NCI-H146 (cell line): ENCODE measurements at places on chromosomes 5 and 9.
A peak's percentile ranks its signal among the peaks of the same experiment; 100 is the strongest.

DNA sequence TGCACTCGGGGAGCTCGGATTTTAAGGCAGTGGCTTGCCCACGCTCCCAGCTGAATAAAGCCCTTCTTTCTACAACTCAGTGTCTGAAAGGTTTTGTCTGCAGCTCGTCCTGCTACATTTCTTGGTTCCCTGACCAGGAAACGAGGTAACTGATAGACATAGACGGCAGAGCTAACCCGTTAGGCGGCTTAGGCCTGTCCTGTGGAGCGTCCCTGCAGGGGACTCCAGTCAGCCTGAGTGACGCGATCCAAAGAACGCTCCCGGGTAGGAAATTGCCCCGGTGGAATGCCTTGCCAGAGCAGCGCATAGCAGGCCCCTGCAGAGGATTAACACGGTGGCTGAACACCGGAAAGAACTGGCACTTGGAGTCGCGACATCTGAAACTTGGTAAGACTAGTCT is 1.8 kb upstream of the SELENOP start:
- DNase-seq: no peak

- no peak for DNase-seq
Measured at GRCh38 chr9:128393145-128393775, 22.1 kb downstream of the URM1 start.

DNA sequence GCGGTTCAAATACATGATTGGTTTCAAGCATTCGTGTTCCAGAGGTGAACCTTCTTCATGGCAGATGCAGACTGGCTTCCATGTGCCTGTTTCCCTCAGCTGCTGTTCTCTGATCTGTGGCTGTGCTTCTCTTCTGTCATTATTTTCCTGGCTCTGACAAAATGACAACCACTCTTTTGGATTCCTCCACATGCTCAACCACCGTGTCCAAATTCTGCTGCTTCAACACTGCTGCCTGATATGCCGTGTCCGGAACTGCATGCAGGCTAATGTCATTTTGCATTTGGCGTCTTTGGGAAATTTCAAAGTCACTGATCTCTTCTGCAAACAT is 368.7 kb upstream of the ZNF608 start:
- no peak for DNase-seq

- no peak for DNase-seq
Measured at GRCh38 chr9:135878528-135879236, 28.7 kb downstream of the CAMSAP1 start.

DNA sequence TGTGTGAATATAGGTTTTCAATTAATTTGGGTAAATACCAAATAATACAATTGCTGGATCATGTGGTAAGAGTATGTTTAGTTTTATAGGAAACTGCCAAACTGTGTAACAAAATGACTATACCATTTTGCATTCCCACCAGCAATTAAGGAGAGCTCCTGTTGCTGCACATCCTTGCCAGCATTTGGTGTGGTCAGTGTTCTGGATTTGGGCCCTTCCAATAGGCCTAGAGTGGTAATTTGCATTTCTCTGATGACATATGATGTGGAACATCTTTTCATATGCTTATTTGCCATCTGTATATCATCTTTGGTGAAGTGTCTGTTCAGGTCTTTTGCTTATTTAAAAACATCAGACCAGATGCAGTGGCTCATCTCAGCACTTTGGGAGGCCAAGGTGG is 11.6 kb upstream of the RFK start:
- no peak for DNase-seq

GRCh38 chr5:65769539-65769938 is 47.5 kb downstream of the NLN start:
- DNase-seq: no peak

- DNase-seq: peak; percentile 44
Measured at GRCh38 chr5:5270958-5271785, 131.0 kb downstream of the ADAMTS16 start.

GRCh38 chr5:122501089-122501435 is 189.0 kb downstream of the SNCAIP start:
- no peak for DNase-seq

DNA sequence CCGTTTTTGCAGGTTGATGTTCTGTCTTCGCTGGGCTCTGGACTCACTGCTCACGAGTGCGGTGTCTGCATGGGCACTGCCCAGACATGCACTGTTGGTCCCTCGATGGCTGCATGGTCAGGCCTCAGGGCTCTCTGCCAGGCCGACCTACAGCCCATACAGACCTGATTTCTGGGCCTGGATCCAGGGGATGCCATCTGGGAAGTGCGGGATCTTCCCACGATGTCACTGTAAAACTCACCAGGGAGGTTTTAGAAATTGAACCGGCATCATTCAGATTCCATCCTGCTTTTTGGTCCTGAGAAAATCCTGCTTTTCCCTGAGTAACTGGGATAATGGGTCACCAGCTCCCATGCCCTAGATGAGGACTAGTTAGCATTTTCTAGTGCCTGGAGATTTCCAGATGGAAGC is 9.1 kb downstream of the S1PR3 start:
- no peak for DNase-seq

DNA sequence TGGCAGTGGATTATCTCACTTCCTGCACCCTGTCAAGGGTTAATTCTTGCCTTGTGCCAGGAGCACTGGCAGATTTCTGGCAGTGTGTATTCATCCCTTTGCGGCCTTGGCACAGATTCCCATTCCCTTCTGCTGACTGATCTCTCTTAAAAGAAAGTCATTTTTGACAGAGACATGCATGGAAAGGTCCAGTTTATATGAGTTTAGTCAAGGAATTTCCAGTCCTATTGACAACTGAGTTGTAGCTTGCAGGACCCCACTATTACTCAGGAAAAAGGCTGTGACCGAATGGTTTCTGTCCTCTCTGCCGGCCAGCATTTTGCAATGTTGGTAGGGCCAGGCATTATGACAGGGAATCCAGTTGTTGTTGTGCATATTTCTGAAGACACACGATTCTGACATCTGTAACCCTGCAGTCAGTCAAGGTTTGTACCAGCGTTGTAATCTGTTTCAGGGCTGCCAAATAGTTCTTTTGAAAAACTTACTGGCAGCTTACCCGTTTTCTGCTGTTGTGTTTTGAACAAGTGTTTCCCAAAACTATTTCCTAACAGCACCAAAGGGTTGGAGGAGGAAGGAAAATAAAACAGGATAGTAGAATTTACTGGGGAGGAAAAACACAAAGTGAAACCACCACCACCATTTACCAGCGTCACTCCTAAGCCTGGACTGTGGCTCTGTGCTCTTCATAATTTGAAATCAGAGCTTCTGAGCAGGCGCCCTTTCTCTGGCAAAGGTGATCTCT is 243.4 kb upstream of the KLF4 start:
- DNase-seq: no peak

DNA sequence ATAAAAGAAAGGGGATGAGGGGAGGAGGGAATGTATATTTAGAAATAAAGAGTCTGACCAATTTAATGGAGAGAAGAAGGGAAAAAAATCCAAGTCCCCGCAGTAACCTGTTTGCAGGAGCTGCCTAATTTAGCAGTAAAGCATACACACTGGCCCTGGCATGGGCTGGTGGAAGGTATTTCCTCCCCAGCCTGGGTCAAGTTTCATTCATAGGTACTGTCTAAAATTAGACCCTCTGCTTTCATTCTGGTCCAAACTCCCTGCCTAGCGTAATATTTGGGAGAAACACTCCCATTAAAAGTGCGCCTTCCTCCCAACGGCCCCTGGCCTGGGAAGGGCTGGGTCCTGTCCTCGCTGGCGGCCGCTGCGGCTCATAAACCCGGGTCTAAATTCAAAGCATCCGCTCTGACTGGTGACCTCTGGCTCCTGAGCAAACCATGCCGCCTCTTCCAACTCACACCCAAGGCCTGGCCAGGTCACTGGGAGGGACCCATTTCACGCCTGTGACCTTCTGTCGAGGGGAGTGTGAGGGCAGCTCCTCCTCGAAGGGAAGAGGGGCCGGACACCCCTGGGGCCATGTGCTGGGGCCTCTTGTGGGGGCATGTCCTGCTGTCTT is 123.2 kb downstream of the FGF18 start:
- DNase-seq: no peak

GRCh38 chr9:35690614-35691333 is 1.0 kb upstream of the TPM2 start:
- DNase-seq: peak; percentile 68

GRCh38 chr9:115804206-115804605 is 349.4 kb upstream of the PAPPA start:
- DNase-seq: no peak

DNA sequence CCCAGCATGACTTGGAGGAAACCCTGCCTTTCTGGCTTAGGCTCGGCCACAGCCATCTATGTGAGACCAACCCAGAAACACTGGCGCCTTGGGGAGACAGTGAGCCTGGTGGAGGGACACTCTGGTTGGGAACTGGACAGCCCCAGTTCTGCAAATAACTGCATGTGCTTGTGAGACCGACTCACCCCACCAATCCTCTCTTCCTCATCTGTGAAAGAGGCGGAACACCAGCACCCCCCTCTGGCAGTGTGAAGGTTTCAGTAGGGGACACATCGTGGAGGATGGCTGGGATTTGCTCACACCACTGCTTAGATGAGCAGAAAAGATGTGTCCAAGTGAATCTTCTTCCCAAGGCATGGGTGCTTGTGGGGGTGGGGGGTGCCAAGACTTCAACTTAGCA is 43.4 kb upstream of the N4BP3 start:
- peak; percentile 20 for DNase-seq

DNA sequence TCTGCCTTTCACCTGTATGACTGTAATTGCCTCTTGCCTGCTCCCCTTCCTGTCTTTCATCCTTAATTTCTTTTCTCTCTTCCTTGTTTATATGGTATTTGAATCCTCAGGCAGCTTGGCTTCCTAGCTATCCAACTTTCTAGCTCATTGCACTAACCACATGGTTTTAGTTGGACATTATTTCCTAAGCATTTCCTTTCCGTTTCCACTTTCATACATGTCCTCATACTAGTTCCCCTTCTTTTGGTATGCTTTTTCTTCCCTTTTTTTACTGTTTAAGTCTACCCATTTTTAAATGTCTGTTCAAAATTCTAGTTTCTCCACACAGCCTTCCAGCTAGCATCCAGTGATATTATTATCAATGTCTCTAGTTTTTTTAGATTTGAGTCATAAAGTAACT is 6.6 kb downstream of the CWC27 start:
- DNase-seq: no peak

DNA sequence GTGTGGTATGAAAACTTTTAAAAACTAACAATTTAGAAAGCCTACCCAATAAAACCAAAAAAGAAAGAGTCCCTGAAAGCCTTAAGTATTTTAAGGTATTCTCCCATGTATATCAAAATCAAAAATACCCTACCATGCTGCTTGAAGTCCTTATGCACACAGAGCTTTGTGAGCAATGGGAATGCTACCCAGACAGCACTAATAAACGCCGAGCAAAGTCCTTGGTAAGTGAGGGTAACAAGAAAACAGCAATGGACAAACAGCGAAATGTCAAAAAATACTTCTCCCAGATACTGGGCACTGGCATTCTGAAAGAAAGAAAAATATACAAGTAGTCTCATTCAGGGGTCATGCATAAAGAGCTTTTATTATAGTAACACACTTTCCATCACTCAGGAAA is 27.4 kb downstream of the ERMP1 start:
- no peak for DNase-seq

GRCh38 chr9:2727966-2728613 is 10.8 kb downstream of the KCNV2 start:
- DNase-seq: peak; percentile 64

DNA sequence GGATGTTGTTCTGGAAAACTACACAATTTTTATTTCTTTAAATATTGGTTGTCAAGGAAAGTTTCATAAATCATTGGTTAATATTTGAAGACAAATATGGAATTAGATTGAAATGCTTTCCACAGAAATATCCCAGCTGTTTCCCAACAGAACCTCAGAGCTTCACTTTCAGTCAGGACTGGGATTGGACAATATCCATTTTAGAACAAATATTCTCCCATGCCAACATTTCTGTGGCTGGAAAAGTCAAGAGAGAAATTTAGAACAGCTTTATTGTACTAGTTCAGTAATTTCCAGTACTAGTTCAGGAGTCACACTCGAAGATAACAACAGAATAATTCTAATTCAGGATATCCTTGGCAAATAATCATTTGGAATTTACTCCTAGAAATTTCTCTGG is 116.1 kb upstream of the TUT7 start:
- DNase-seq: no peak

DNA sequence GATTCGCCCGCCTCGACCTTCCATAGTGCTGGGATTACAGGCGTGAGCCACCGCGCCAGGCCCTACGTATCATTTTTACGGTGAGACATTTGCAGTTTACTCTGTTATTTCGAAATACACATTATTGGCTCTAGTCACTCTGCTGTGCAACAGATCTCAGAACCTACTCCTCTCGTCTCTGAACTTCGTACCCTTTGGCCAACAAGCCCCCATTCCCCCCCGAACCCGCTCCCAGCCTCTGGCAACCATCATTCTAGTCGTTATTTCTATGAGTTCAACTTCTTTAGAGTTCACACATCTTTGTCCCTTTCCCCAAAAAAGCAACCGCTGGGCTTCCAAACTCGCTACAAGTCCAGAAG is 735 bp downstream of the PTGR1 start:
- no peak for DNase-seq

DNA sequence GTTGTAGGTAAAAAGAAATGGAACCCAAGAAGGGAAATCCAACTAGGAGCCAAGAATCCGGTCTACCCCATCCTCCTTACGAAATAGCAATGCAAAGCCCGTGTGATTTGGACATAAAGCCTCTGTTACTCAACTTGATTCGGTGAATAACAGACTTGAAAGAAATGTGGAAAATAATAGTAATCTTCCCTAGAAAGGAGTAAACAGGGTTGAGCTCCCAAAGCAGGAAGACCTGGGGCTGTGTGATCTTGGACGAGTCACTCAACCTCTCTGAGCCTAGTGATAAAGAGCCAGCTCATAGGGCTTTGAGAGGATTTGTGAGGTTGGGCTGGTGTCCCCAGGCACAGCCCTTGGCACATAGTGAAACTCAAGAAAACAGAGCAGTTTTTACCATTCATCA is 42.7 kb upstream of the IL17B start:
- no peak for DNase-seq

GRCh38 chr9:136373300-136374182 is at the start of gene CARD9:
TSS of gene CARD9 (minus strand) at chr9:136373669. CDS start at chr9:136372078, 1,591 bp downstream.
- no peak for DNase-seq
